Nasal cavity respiratory epithelium epithelial cell of viscerocranial mucosa (primary cell): ENCODE measurements at places on chromosomes 7 and 10. TPM values are rescaled to one million over a fixed set of nuclear protein-coding genes. Genes with fewer than 3 reads are reported as not detected.

Gene NEUROG3
- not detected in 2 replicates for total RNA-seq

Gene SRGN
- 0.93 and 1.7 TPM in 2 replicates for total RNA-seq

Gene ACTL6B
- not detected in 2 replicates for total RNA-seq

Gene OR2A12
- total RNA-seq = not detected in 2 replicates

Gene CTAGE4
- total RNA-seq = 0.14 and 2.1 TPM in 2 replicates
